Activated CD4-positive, alpha-beta T cell treated with anti-CD3 and anti-CD28 coated beads, Interleukin-2, amount 10 ng/mL, durations not matched to agents 24 days and 14 days (primary cell): ENCODE measurements at places on chromosomes 5 and 9. TPM values are rescaled to one million over a fixed set of nuclear protein-coding genes. Genes with fewer than 3 reads are reported as not detected.

GRCh38 chr5:136285096-136285855 lies 80.1 kb downstream of the TRPC7 start:
- no peak for DNase-seq

GRCh38 chr5:59272809-59273427 lies 620.6 kb downstream of the PDE4D start:
- DNase-seq, result no peak

- DNase-seq, result no peak
Measured at GRCh38 chr9:38120961-38121360, 51.9 kb upstream of the SHB start.

The UAP1L1 gene
- total RNA-seq, result 17.1 and 19.1 TPM in 2 replicates

DNA sequence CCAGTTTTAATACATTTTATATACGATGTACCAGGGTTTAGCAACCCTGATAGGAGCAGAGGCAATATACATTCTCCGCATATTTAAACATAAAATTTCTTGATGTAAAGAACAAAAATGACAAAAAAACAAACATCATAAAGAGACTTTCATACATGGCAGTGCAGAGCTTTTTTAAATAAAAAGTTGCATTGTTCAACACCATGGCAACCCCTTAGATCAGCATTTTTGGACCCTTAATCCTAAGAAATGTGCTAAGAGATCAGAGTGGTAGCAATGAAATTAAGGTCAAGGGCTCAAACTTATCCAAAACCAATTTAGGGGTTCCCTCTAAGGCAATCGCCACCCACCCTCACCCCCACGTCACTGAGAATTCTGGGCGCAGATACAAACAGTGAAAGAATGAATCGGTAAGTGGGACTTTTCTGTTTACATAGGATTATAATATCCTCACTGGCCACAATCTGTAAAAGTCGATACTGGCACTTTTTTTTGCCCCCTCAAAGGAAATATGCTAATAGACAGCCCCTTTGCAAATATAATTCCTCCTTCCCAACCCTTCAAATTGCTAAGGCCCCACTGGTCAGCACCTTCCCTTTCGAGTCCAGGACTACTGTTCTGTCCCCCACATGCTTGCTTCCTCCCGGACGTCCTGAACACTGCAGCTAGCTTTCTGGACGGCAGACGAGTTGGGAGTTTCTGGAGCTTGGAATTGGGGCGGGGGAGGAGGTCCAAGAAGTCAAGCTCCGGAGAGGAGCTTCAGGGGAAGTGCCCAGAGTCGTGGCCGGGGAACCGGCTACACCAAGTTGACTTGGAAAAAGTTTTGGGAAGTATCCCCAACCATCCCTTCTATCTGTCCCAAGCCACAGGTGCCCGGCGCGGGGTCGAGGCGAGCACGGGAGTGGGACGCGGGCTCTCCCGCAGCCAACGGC lies 2.2 kb downstream of the GAS1 start:
- DNase-seq, result no peak

The TNFSF15 gene
- total RNA-seq, result 1.4 and 1.5 TPM in 2 replicates

DNA sequence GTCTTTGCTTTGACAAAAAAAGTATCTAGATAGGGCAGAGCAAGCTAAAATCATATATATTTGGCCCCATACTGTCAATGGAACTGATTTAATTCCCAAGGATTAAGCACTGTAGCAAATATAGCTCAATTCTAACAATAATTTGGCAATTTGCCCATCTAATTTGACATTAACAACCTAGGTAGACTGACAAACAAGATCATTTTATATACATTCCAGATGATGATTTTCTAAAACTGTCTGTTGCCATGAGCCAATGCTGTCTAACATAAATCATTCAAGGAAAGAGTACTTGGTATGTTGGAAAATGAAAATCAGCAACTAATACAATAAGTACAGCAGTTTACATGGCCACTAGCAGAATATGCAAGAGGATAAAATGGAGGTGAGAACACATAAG lies 32.1 kb downstream of the MCTP1 start:
- no peak for DNase-seq

DNA sequence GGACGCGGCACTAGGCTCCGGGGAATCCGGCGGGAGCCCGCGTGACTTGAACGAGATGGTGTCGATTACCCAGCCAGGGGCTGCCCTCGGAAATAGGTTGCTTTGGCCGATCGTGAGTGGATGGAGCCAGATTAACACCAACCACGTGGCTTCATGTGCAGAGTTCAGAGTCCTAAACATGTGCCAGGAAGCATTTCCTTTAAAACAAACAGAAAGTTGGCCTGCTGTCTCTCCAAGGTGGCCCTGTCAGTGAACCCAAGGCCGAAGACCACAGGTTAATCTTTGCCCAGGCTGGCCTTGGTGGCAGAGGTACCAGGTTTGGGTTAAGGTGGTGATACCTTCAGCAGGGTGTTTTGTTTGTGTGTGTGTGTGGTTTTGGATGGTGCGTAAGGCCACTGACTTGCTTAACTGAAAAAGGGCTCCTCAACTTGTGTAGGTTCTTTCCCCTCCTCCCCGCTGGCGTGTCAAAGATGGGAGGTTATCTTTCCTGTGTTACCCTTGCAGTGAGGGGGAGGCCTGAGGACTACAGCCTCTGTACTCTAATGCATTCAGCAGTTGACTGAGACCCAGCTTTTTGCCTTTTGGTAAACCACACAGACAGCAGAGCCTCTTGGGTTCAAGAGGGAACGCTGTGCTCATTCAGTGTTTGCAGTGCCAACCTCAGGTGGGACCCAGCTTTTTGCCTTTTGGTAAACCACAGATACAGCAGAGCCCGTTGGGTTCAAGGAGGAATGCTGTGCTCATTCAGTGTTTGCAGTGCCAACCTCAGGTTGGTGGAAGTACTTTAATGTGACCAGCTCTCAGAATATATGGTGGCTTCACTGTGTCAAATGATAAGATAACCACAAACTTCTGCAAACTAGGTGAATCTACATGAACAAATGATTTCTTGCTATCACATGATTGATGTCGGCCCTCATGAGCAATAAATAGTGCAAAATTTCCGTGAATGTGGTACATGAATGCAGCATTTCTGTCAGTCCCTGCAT lies 1.4 kb downstream of the IQGAP2 start:
- DNase-seq, result peak; percentile 91

The IFNB1 gene
- total RNA-seq, result not detected in 2 replicates

The SLC6A7 gene
- total RNA-seq, result not detected in 2 replicates

The PCDHGB3 gene
- 0.40 and 0.49 TPM in 2 replicates for total RNA-seq

The GRXCR2 gene
- not detected in 2 replicates for total RNA-seq

The PFN3 gene
- total RNA-seq, result not detected in 2 replicates

The SFXN1 gene
- total RNA-seq, result 390 and 404 TPM in 2 replicates

The PCDHGB4 gene
- 0.21 TPM in 2 replicates for total RNA-seq

The CCL28 gene
- 7.4 and 7.5 TPM in 2 replicates for total RNA-seq

DNA sequence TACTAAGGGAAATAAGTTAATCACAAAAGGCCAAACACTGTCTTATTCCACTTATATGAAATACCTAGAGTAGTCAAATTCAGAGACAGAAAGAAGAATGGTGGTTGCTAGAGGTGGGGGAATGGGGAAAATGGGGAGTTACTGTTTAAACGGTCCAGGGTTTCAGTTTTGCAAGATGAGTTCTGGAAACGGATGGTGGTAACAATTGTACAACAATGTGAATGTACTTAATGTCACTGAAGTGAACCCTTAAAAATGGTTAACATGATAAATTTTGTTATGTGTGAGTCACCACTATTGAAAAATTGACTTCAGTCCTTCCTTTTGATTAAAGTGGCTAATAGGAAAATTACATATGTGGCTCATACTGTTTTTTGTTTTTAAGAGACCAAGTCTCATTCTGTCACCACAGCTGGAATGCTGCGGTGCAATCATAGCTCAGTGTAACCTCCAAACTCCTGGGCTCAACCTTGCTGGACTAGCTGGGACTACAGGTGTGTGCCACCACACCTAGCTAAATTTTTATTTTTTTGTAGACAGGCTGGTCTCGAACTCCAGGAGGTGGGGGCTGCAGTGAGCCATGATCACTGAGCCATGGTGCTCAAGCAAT lies 8.7 kb downstream of the UBQLN1 start:
- DNase-seq, result no peak
